ENCODE measurements at places on chromosomes 12 and 14.
A peak's percentile ranks its signal among the peaks of the same experiment; 100 is the strongest.

- H3K27ac ChIP-seq, result peak overlapping the region; percentile 65
- no peaks in the 10 kb centered on the region for H3K36me3 ChIP-seq
- DNase-seq, result no peak
- no peak overlapping the region for H3K4me3 ChIP-seq
- H3K27me3 ChIP-seq, result no peaks in the 10 kb centered on the region
These were observed 185.1 kb upstream of the CDKN3 start for GRCh38 chr14:54211551-54212308.

- H3K27me3 ChIP-seq, result no peaks in the 10 kb centered on the region
- peaks cover 18% of the 10 kb centered on the region for H3K36me3 ChIP-seq
- no peak overlapping the region for H3K27ac ChIP-seq
- H3K4me1 ChIP-seq, result no peaks in the 10 kb centered on the region
These were observed 52.9 kb downstream of the TECPR2 start for GRCh38 chr14:102415671-102416070.

GRCh38 chr12:10511756-10512355 lies 6.2 kb downstream of the EIF2S3B start:
- no peaks in the 10 kb centered on the region for H3K4me1 ChIP-seq
- no peak overlapping the region for H3K4me3 ChIP-seq
- H3K27me3 ChIP-seq, result no peaks in the 10 kb centered on the region
- DNase-seq, result no peak

GRCh38 chr12:93780101-93780641 lies 103.0 kb downstream of the CRADD start:
- H3K27ac ChIP-seq, result peak overlapping the region; percentile 92
- no peak overlapping the region for H3K4me3 ChIP-seq
- no peaks in the 10 kb centered on the region for H3K36me3 ChIP-seq
- H3K4me1 ChIP-seq, result peaks cover 48% of the 10 kb centered on the region

DNA sequence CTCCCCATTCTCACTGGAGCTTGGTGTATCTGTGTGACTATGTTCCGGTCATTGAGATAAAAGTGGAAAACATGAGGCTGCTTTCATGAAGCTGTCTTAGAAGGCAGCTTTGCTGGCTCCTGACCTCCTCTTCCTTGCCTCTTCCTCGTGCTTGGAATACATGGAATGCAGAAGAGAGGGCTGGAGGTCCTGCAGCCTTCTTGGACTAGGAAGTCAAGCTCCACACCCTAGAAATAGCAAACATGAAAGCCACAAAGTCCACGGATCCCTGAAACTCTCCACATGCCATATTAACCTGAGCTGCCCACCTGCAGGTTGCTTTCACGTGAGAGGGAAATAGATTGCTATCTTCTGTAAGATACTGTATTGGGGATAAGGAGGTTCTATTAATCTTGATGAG lies 51.0 kb downstream of the FZD10 start:
- no peak overlapping the region for H3K27ac ChIP-seq
- no peaks in the 10 kb centered on the region for H3K27me3 ChIP-seq
- DNase-seq, result no peak
- no peaks in the 10 kb centered on the region for H3K36me3 ChIP-seq
- H3K4me1 ChIP-seq, result no peaks in the 10 kb centered on the region
- no peak overlapping the region for H3K4me3 ChIP-seq

GRCh38 chr12:47736877-47737676 lies 11.8 kb upstream of the ENDOU start:
- H3K27ac ChIP-seq, result peak overlapping the region; percentile 80
- no peaks in the 10 kb centered on the region for H3K36me3 ChIP-seq
- H3K4me1 ChIP-seq, result peaks cover 45% of the 10 kb centered on the region
- DNase-seq, result peak; percentile 77
- H3K27me3 ChIP-seq, result no peaks in the 10 kb centered on the region

- H3K4me1 ChIP-seq, result no peaks in the 10 kb centered on the region
- H3K27me3 ChIP-seq, result no peaks in the 10 kb centered on the region
- no peak for DNase-seq
- no peak overlapping the region for H3K4me3 ChIP-seq
These were observed 130.8 kb downstream of the TMX1 start for GRCh38 chr14:51370758-51371386.

DNA sequence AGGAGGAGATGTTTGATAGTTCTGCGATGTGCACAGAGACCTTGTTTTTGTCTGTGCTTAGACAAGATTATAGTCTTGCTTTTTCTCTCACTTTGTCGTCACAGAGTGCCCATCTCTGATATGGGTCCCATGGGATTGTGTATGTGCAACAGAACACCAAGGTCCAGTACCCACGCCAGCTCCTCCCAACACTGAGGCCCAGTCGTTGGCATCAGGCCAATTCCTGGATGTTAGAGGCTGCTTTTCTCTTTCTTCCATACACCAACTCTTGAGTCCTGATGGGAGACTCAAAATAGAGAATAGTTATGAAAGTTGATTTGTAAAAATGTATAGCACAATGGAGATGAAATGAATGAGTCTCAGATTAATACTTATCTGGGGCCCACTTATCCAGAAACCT lies 22.7 kb upstream of the PRMT8 start:
- H3K4me3 ChIP-seq, result no peak overlapping the region
- H3K27ac ChIP-seq, result no peak overlapping the region
- H3K4me1 ChIP-seq, result no peaks in the 10 kb centered on the region
- DNase-seq, result no peak

- no peaks in the 10 kb centered on the region for H3K4me1 ChIP-seq
- H3K27ac ChIP-seq, result no peak overlapping the region
- DNase-seq, result no peak
- H3K4me3 ChIP-seq, result no peak overlapping the region
These were observed 485.7 kb downstream of the TMTC2 start for GRCh38 chr12:83172441-83172840.

GRCh38 chr14:55874785-55875184 lies 243.4 kb upstream of the PELI2 start:
- H3K36me3 ChIP-seq, result no peaks in the 10 kb centered on the region
- no peaks in the 10 kb centered on the region for H3K4me1 ChIP-seq
- H3K27me3 ChIP-seq, result no peaks in the 10 kb centered on the region
- no peak overlapping the region for H3K27ac ChIP-seq

All from ascending aorta (tissue), 2 donors.